ENCODE measurements at places on chromosomes 16 and 17.
A peak's percentile ranks its signal among the peaks of the same experiment; 100 is the strongest.

GRCh38 chr16:19105891-19106624 lies 7.7 kb upstream of the ITPRIPL2 start:
- DNase-seq, result no peak

DNA sequence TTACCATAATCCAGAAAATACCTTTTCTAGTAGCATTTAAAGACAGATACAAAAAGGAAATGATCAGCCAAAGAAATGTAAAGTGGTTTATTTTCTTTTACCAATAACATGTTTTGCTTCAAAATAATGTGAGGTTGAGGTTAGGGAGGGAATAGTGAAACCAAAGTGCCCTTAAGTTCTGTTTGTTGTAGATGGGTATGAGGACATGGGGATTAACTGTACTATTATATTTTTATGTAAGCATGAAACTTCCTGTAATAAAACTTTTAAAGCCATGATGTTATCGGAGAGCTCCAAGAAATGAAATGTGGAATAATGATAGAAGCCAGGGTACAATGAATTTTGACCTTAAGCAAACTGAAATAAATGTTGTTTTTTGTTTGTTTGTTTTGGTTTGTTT lies 9.9 kb downstream of the C16orf46 start:
- no peak for DNase-seq

DNA sequence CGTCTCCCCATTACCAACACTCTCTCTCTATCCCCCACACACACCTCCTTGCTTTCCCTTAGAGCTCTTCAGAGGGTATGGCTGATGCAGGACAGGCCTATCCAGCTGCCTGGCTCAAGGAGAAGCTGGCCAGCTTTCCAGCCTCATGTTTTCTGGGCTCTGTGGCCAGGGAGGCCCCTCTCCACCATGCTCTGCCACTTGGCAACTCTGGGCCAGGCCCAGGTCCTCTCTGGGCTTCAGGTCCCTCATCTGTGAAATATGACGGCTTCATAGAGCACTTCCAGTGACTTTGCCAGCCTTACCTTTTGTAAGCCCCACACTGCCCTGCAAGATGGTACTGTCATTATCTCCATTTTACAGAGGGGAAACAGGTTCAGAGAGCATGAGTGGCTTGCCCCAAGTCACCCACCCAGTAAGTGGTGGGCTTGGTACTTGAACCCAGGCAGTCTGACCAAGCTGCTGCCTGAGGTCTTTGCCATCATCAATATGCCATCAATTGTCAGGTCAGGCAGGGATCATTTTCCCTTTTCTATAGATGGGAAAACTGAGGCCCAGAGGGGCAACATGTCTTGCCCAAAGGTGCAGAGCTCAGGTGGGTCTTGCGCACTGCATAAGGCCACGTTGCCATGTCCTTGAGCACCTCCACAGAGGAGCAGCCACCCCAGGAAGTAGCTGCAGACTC lies 548 bp upstream of the ADGRG5 start:
- no peak for DNase-seq

GRCh38 chr16:12609937-12610699 lies 193.6 kb downstream of the CPPED1 start:
- DNase-seq, result no peak

GRCh38 chr17:28384281-28385036 lies 13.0 kb downstream of the SARM1 start:
- DNase-seq, result peak; percentile 53

DNA sequence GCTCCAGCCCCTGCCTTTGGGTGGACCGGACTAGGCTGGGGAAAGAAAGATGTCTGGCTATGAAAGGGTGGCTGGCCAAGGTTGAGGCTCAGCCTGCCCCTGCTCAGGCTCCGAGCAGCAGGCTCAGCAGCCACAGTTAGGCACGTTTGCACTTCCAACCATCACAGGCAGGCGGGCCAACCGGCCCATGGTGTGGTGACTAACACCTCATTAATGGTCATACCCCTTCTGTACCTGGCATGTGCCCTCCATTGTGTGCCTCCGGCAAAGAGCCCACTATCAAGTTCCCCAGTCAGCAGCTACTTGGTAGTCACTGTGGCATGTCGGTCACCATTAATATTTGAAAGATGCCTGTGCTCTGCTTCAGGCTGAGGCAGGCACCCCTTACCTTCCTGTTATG lies 6.7 kb downstream of the TBC1D24 start:
- no peak for DNase-seq

GRCh38 chr16:78768226-78768625 lies 668.8 kb downstream of the WWOX start:
- DNase-seq, result no peak

GRCh38 chr17:73940511-73940910 lies 263.0 kb upstream of the RPL38 start:
- no peak for DNase-seq

DNA sequence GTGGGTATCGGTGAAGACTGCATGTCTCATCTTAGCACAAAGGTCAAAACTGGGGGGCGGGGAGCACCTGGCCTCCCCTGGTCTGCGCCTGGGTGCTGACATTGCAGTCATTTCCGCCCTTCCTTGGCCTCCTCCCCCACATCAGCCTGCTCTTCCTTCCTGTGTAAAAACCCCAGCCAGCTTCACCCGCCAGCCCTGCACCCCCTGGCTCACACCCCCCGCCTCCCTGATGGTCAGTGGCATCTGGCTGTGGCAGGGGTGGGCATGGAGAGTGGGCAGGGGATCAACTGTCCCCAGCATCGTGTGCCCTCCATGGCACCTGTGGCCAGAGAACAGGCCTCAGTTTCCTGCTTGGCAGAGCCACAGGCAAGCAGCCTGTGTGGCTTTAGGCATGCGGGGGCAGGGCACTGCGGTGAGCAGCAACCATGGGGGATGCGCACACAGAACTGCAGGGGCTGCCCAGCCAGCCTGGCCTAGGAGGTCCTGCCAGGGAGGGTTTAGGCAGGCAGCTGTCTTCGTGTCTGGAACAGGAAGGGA lies 26.5 kb upstream of the LASP1NB start:
- peak; percentile 83 for DNase-seq

DNA sequence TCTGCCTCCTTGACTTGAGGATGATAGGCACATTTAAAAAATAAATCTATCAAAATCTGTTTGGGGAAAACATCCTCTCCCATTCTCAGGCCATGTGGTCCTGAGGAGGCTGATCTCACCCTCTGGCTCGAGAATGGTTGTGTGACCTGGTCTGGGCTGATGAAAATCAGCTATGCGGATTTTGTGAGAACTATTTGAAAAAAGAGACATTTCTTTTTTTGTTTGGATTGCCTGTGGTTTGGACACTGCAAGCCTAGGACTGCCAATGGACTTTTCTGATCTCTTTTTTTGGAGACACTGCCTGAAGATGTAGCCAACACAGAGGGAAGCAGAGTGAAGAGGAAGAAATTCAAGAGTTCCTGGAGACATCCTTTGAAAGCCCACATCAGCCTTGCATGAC lies 145.9 kb downstream of the HS3ST3B1 start:
- no peak for DNase-seq

DNA sequence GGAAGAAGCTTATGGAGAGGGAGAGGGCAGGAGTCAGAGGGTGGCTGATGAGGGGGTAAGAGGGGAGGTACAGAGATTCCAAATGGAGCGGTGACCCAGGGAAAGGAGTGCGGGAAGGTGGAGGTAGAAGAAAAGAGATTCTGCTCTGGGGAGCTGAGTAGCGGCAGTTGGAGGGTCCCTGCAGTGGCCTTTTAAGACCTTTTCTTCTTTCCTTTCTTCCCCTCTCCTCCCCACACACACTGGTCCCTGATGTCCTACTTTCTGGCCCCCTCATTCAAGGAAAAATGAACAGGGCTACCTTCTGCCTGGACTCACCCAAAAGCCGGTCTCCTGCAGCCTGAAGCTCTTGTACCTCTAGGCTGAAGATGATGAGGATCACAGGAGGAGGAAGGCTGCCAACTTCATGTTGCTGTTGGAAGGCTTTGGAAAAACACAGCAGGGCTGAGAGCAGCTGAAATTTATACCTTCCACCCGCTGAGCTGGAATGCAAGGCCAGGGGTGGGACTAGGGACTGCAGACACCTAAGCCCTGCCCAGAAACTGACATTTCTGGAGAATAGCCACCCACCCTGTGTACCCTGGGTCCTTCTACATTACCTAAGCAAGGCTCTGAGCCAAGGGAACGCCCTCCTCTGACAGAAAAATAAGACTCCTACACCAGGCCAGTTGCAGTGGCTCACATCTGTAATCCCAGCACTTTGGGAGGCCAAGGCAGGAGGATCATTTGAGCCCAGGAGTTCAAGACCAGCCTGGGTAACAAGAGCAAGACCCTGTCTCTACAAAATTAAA lies 9.4 kb upstream of the HEATR6 start:
- DNase-seq, result no peak

DNA sequence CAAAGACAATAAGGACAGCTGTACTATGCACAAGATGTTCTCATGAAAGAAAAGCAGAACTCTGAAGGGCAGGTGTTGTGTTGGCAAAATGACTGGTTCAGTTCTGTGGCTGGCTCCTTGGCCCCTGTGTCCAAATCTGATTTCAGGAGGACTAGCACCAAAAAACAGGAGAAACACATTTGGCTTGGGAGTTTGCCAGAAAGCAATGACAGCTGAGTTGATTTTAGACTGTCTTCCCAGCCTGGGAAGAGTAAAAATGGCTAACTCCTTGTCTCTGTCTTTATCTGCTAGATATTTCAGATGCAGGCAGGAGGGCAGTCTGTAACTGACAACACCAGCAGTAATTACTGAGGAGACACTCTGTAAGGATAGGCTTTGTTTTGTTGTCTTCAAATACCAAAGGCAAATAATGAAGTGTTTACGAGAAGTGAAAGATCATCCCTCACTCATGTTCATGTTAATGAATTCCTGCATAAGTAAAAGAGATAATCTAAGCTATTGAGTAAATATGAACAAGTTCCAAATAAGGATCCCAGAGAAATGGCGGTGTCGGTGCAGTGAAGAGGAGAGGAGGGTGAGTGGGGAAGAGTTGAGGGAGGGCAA lies 989.0 kb downstream of the CDH11 start:
- DNase-seq, result no peak

GRCh38 chr16:70465999-70466804 lies 11.8 kb downstream of the FCSK start:
- no peak for DNase-seq

- no peak for DNase-seq
Measured at GRCh38 chr16:15942931-15943690, 6.3 kb upstream of the ABCC1 start.

DNA sequence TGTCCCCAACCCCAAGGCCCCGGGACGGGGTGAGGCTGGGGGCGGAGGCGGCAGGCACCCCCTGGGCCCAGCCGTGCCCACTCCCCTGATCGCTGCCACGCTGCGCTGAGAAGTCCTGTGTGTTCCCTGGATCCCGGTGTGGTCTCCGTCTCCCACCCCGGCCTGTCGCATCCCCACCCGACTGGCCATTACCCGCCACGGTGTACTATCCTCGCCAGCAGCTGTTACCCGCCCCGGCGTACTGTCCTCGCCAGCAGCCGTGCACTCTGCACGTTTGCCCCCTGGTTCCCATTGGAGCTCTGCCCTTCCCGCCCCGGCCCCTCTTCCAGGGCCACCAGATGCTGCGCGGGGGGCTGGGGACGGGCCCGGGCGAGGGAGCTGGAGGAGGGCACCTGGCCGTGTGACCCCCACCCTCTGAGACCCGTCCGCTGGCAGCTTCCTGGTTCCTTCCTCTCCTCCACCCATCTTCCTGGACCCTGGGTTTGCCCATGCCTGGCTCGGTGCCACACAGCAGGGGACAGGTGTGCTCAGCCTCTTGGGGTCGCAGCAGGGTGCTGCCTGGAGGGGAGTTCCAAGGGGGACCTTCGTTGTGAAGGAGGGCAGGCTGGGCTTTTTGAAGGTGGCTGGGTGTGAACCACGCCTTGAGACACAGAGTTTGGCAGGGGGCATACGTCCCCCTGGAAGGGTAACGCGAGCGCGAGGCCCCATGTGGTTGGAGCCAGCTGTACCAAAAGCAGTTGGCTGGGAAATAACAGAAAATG lies 19.7 kb downstream of the BAHCC1 start:
- DNase-seq, result no peak

DNA sequence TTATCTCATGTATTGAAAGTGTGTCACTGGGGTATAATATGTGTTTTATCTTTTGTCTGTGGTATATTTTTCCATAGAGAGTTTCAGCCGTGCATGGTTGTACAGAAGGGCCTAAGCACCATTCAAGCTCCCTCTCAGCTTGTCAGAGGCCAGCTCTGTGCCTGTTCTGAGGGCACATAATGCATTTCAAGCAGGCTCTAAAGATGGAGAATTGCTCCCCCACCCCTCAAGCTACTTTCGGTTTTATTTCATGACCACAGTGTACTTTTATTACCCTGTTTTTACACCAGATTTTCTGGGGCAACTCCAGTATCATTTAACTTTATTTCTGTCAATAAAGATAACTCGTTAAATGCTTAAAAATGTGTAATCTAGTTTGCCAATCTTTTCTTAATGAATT lies 131.7 kb downstream of the SHISA6 start:
- DNase-seq, result no peak

DNA sequence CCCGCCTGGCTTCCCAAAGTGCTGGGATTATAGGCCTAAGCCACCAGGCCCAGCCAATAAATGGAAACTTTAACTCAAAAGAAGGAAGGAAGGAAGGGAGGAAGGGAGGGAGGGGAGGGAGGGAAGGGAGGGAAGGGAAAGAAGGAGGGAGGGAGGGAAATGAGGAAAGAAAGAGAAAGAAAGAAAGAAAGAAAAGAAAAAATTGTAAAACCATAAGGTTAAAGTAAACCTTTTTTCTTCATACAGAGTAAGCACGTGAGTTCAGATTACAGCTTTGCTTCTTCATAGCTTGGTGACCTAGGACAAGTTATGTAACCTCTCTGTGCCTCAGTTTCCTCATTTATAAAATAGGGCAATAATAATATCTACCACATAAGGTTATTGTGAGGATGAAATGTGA lies 26.0 kb downstream of the LRRC37B start:
- DNase-seq, result no peak

- no peak for DNase-seq
Measured at GRCh38 chr17:9924735-9925191, 19.7 kb upstream of the RCVRN start.

GRCh38 chr16:54511222-54511731 lies 224.7 kb upstream of the IRX3 start:
- DNase-seq, result no peak

- DNase-seq, result no peak
Measured at GRCh38 chr17:45042346-45043120, 8.9 kb downstream of the DCAKD start.

DNA sequence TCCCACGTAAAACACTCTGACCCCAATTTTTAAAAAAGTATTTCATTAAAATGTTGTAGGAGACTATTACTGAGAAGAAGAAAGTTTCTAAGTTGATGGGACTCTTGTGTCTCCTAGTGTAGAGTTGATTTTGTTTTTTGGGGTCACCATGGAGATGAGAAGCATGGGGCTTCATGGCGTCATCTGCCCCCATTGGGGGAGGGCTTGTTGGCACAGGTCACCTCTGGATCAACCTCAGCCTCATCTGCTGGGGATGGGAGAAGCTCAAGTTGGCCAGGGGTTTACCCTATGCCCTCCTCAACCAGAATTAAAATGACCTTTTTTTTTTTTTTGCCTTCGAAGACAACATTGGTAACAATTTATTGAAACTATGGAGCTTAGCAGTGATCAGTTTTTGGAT lies 28.3 kb downstream of the MSI2 start:
- no peak for DNase-seq

GRCh38 chr17:4540224-4540651 lies 14.9 kb downstream of the MYBBP1A start:
- no peak for DNase-seq

- peak; percentile 71 for DNase-seq
Measured at GRCh38 chr17:79803997-79804855, 7.3 kb upstream of the CBX8 start.

GRCh38 chr16:85697431-85697830 lies 8.7 kb upstream of the GINS2 start:
- DNase-seq, result no peak

GRCh38 chr16:47065766-47066688 lies 77.7 kb downstream of the NETO2 start:
- no peak for DNase-seq

- no peak for DNase-seq
Measured at GRCh38 chr16:78984887-78985464, 615.6 kb downstream of the MAF start.
